ENCODE measurements at places on chromosomes 5 and 9. TPM values are rescaled to one million over a fixed set of nuclear protein-coding genes. Genes with fewer than 3 reads are reported as not detected.

GRCh38 chr5:130974021-130974683 is 190.9 kb downstream of the HINT1 start:
- no peak for DNase-seq

Gene PTPDC1
- total RNA-seq: 10.3 TPM

DNA sequence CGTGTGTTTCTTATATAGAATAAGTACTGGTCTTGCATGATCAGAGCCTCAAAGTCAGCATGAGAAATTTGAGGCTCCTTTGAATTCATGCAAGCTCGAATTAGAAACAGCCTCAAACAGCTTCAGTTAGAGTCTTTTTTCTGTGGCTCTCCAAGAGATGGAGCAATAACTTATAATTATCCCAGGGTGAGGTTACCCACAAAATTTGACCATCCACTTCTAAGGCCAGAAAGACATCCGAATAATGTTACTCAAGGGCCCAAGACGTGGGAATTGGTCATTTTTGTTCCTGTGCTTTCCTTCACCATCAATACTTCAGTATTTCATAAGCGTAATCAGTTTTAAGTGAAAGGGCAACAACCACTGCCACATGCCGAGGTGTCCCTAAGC is 89.7 kb downstream of the DAPK1 start:
- no peak for DNase-seq

Gene SLC6A3
- 4.3 TPM for total RNA-seq

GRCh38 chr5:3305432-3305831 is 290.2 kb upstream of the IRX1 start:
- no peak for DNase-seq

GRCh38 chr9:93673839-93674334 is 97.5 kb downstream of the PHF2 start:
- DNase-seq: no peak

- no peak for DNase-seq
Observed at GRCh38 chr5:153969563-153969895, 69.2 kb downstream of the FAM114A2 start.

DNA sequence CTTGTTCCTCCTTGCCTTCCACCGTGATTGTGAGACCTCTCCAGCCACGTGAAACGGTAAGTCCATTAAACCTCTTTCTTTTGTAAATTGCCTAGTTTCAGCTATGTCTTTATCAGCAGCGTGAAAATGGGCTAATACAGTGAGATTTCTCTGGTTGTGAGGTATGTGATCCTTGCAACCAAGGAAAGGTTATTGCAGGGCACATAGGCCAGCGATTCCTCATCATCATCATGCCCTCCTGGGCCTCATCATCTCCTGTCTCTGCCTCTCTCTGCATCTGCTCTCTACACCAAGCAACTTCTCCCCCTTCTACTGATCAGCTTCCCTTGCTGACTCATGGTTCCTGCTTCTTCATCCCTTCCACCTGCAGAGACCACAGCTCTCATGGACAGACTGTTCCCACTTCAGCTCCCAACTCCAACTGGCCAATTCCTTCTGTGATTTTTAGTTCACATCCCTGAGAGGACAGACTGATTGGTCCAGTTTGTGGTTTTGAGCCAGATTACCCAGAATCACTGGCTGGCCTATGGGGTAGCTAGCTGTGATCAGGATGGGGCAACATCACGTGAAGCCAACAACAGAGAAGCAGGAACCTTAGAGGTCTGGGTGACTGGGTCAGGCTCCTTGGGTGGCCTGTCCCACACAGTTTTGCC is 53.1 kb downstream of the LIX1 start:
- no peak for DNase-seq

Gene SAXO1
- not detected for total RNA-seq

DNA sequence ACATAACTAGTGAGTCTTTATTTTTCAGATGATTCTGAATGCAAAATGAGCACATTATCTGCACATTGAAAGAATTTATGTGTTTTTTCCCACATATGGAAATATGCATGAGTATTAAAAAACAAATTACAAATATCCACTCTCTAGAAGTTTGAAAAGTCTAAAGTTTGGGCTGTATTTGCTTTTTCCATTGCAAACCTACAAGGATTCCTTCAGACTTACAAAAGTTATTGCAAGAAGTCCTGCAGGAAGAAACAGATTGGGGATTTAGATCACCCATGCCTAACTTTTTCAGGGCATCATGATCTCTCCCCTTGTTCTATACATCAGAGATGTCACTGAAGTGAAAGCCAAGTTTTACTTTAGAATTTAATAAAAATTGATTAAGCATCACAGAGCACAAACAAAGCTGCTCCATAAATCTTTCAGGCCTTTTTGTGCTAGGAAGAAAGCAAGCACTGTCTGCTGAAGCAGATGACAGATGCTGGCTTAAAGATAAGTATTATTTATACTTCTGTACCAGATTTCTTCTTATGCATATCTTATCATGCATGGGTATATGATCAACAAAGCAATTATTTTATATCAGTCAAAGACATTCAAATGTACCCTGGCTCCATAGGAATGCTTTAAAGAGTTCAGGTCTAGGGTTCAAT is 71.7 kb downstream of the NFIB start:
- no peak for DNase-seq

DNA sequence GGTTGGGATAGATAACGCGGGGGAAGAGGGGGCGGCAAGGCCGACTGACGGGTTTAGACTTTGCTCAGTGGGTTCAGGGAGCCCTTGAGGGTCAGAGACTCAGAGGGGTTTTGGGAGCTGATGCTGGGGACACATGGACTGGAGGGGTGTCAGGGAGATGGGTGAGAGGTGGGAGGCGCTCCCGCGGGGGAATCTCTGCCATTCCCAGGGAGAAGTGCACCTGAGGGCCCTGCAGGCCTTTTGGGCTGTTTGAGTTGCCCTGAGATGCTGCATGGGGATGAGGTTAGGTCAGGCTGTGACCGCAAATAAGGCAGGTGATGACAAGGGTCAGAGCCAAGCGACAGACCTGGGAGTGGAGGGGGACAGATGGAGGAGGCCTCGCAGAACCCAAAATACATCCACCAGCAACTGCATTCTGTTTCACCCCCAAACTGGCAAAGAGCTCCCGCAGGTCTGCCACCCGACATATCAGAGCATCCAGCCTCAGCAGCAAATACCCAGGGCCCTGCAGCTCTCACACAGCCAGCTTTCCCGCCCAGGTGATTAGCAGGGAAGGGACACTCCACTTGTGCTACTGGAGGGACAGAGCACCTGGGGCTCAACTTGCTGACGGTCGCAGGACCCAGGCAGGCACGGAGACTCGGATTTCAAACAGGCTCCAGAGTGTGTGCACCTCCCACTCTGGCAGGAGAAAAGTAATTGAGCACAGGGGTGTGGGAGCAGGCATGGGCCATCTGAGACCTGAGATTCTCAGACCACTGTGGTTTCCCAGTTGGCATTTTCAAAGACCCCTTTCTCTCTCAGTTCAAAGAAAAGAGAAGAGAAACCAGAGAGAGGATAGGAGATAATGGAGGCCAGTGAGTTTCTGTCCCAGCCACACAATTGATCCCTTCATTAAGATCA is 26.4 kb downstream of the TMOD1 start:
- DNase-seq: no peak

Gene ANKRD18A
- total RNA-seq: 7.0 TPM

DNA sequence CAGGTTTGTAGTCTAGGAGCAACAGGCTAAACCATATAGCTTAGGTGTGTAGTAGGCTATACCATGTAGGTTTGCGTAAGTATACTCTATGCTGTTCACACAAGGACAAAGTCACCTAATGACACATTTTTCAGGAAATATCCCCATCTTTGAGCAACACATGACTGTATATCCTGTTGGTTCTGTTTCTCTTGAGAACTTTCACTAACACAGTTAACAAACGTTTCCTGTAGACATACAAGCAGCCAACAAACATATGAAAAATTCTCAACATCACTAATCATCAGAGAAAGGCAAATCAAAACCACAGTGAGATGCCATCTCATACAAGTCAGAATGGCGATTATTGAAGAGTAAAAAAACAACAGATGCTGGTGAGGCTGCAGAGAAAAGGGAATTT is 68.2 kb downstream of the NR2F1-AS1 start:
- no peak for DNase-seq

DNA sequence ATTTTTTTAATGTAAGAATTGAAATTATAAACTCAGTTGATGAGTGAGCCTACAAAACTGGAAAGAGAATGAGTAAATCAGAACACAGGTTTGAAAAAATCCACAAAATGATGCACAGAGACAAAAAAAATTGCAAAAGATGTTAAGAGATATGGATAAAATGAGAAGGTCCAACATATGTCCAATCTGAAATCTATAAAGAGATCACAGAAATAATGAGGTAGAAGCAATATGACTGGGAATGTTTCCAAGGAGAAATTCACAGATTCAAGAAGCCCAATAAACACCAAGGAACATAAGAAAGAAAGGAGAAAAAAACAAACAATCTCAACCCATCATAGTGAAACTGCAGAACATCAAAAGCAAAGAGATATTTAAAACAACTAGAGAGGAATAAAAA is 288.4 kb upstream of the SLC30A5 start:
- no peak for DNase-seq

Gene PTGR1
- 63.9 TPM for total RNA-seq

DNA sequence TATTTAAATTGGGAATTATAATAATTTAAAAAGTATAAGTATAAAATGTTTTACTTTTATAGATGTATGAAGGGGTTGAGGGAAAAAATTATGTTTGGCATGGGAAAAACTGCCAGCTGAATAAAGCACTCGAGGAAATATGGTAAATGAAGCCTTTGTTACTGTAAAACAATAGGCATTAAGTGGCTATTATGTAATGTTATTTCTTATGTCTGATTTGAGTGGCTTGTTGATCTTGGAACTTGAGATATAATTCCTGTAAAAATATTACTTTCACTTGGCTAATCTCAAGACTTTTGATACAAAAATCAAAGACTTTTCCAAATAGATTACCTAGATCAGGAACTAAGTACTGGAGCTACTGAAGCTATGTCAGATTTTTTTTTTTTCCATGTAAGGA is 182.9 kb downstream of the CD180 start:
- DNase-seq: no peak

Gene PDZD2
- 24.0 TPM for total RNA-seq

DNA sequence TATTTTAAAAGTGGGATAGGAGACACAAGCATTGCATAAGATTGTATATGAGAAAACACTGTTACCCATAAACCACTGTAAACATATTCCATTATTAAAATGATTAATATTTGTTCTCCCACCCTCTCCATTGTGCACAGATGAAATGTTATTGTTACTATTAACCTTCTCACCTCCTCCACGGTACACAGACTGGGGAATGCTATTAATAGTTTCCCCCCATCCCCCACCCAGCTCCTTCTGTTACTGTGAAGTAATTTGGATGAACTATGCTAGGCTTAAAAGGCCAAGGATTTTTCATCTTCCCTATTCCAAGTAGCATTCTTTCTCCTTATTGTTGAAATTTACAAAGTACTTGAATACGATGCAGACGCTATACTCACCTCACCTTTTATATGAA is 91.4 kb downstream of the JAKMIP2 start:
- DNase-seq: no peak

DNA sequence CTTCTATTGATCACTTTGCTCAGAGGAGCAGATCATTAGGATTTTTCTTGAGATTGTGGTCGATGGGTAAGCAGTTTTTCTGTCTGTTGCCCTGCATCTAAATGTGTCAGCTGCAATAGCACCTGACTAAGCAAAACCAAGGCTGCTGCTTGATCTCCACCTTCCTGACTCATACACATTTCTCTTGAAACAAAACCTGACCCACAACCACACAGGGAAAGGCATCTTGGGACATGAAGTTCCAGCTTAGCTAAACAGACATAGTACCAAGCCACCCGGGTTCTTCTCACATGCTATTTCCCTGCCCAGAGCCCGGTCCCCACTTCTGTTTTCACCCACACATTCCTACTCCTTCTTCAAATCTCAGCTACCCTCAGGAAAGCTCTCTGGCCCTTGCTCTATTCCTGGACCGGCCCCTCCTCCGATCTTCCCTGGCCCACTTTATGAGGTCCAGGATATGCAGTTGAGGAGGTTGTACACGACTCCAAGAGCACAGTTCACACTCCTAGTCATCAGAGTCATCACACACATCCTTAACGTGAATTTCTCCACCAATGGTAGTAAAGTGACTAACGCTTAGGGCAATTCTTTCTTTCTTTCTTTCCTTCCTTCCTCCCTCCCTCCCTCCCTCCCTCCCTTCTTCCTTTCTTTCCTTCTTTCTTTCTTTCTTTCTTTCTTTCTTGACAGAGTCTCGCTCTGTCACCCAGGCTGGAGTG is 16.0 kb upstream of the ZBTB43 start:
- DNase-seq: no peak

DNA sequence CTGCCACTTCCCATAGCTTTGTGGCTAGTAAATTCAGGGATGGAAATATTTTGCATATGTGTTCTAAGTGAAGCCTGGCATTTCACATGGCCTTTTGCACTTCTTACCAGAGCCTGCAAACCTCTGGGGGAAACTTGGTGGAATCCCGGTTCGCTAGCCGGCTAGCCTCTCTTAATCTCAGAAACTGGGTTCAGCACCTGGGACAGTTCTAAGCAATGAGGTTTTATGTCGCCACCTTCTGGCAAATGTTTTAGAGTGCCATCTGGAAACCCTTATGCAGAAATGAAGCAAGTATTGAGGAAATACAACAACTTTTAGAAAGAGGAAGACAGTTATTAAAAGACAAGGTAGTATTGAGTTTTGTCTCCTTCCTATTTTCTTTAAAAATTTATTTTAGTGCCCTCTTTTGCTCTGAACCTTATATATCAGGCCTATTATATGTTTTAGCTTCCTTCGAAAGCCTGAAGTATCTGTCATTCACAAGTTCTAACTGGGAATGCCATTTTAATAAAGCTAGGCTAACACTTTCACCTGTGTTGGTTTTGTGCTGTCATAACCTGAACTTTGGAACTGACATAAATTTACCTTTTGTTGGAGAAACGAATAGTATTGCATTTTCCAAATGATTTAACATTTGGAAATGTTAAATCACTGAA is 963 bp upstream of the HTR1A start:
- peak; percentile 77 for DNase-seq

- DNase-seq: no peak
Observed at GRCh38 chr5:121024416-121025311, 560.6 kb downstream of the PRR16 start.

DNA sequence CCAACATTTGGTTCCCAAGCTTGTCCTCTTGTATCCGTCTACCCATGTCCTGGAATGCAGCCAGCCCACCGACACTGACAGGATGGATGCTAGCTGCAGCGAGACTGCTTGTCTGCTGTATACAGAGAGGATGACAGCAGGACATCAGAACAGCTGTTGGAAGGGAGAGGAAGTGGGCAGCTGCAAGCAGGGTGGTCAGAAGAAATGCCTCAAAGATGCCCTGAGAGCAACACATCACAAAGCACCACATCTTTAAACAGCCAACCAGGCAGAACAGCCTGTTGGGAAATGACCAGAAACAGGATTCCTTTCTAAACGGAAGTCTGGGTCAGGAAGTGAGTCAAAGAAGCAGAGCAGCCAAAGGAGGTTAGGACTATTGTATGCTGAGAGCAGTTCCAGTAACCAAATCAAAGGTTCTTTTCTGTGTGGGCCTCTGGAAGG is 219.1 kb downstream of the NDUFS4 start:
- no peak for DNase-seq

DNA sequence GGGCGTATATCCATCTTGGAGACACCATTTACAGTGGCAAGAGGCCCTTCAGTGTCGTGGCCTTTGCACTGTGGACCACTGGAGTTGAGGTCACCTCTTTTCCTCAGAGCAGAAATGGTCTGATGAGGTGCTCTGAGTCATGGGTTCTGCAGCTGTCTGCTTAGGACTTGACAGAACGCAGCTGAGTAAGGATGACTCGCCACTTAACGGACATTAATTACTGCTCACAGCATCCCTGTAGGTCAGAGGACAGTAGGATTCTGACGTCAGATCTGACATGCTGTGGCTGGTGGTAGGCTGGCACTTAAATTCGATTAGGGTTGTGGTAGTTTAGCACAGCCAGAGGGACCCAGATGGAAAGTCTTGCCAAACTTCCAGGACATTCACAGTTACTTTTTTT is 479.4 kb downstream of the DMAC1 start:
- no peak for DNase-seq

Measured in left lung (tissue), 14 donors.